Stimulated activated CD8-positive, alpha-beta memory T cell treated with anti-CD3 and anti-CD28 coated beads, Interleukin-12 subunit alpha, Interleukin-12 subunit beta, amount 100 ng/mL, for 1 hour (primary cell): ENCODE measurements at places on chromosomes 16 and 17.

- no peak for DNase-seq
These were observed at the start of gene FMNL1 for GRCh38 chr17:45221081-45222013. Gene FMNL1, plus strand, starts transcription at chr17:45221885. Its CDS starts 240 bp downstream, at chr17:45222125.

- no peak for DNase-seq
These were observed 12.1 kb upstream of the ACSF3 start for GRCh38 chr16:89081556-89081955.

DNA sequence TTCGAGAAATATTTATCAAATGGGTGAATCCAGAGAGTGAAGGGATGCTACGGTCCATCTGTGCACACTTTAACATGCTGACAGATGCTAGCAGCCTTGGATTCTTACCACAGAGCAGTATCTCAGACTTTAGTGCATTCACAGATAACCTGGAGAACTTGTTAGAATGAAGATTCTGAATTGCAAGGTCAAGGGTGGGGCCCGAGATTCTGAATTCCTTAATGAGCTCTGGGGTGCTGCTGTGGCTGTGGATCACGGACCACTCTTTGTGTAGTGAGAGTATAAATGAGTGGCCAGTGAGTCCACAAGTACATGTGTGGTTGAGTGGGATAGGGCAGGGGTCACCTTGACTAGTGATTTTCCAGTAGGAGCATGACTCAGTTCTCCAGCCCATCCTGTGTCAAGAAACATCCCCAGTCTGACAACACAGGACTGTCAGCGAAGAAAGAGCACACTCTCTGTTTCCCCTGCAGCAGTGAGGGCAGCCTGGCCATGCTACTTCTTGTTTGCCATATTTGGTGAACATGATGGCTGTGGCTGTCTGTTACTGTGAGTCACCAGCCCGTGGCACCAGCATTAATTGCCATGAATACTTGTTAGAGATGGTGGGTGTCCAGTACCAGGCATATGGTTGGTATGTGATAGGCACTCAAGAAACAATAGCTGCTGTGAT lies 13.0 kb upstream of the SALL1 start:
- DNase-seq, result no peak

GRCh38 chr17:82983510-82984248 lies 95.7 kb upstream of the METRNL start:
- DNase-seq, result no peak

DNA sequence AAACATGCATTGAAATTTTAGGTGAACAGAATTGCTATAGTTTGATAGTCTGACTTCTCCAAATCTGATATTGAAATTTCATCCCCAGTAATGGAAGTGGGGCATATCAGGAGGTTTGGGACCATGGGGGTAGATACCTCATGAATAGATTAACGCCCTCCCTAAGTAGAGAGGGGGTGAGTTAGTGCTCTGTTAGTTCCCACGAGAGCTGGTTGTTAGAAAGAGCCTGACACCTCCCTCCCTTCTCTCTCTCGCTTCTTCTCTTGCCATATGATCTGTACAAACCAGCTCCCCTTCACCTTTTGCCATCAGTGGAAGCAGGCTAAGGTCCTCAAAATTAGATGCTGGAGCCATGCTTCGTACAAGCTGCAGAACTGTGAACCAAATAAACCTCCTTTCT lies 78.8 kb downstream of the BRIP1 start:
- no peak for DNase-seq

DNA sequence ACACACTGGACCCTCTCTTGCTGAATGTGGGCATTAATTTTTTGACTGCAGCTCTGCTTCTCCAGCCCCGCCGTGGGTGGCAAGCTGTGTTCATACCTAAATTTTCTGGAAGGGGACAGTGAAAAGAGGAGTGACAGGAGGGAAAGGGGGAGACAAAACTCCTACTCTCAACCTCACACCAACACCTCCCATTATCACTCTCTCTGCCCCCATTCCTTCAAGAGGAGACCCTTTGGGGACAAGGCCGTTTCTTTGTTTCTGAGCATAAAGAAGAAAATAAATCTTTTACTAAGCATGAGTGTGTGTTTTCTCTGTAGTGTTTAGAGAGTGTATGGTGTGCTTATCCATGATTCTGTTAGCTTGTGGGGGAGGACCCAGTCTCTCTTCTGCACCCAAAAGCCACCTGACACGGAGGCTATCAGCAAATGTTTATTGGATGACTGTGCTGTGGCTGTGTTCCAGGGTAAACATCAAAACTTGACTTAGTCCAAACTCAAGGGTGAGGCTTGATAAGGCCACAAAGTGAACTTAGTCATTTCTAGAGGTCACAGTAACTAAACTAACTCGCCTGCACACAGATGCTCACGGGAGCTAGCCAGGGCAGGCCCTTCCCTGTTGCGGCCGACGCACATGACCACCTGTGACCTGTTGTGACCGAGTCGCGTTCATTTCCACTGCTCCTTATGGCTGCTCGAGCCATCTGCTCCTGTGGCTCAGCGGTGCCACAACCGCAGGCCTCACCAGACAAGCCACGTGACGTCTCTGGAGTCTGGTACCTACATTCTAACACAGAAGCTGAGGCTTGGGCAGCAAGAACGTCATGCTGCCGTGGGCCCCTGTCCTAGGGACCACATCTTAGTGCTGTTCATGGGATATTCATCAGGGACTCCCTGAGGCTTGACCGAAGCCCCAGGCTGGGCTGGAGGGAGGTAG lies 9.8 kb upstream of the MED11 start:
- no peak for DNase-seq

DNA sequence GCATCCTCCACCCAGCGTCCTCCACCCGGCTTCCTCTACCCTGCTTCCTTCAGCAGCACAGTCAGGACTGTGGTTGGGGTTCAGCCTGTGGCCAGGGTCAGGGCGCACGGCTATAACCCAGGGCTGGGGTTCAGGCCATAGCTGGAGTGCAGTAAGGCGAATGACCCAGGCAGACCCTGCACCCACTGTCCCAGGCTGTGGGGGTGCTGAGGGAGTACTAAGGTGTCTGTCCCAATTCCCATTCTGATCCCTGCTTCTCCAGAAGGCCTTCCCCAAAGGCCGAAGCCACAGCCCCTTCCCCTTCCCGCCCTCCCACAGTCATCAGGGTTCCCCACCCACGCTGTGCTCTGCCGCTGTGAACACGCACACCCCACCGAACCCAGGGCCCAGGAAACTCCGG lies 12.4 kb downstream of the EMC6 start:
- no peak for DNase-seq

GRCh38 chr17:42578282-42578869 lies 847 bp upstream of the PSMC3IP start:
- peak; percentile 51 for DNase-seq

DNA sequence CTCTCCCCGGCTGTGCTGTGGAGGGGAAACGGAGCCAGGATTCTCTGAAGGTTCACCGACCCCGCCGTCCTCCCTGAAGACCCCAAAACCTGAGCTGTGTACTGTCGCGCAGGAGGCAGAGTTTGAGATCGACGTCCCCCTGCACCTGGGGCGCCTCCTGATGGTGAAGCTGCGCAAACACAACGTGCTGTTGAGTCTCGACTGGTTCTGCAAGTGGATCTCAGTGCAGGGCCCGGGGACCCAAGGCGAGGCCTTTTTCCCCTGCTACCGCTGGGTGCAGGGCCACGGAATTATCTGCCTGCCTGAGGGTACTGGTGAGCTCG lies 62.6 kb upstream of the TEKT1 start:
- DNase-seq, result no peak

- DNase-seq, result no peak
These were observed 277.4 kb upstream of the XYLT1 start for GRCh38 chr16:17748044-17748719.

DNA sequence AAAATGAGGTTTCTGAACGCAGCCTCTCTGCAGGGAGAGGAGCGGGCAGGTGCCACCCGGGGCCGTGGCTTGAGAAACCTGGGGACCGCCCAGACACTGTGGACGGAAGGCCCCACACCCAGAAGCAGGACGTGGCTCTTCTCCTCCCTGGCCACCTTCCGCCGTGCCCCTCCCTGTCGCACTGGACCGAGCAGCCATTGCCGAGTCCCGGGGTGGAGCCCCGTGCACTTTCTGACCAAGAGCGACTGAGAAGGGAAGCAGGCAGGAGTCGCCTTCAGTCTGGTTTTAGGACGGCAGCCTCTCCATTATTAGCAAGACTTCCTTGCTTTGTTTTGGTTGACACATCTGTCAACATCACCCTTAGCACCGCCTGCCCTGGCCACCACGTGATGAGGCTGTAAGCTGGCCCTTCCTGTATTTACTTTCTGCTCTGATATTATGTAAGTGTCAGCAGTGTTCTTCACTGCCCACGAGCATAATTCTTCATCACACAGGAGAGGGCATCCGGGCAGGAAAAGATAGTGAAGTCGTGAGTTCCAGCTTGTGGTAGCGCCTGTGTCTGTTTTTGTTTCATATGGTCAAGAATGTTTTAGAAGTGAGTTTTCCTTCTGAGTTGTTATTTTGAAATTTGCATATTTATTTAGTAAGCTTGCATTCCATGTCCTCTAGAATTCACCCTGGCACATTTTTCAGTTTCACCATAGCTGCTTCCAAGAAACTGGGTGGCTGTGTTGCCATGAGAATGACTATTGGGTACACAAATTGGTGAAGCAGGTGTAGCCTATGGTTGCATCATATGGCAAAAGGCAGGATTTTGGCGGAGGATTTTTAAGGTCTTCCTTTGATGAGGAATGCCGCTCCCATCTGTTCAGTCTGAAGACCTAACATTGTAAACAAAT lies 1.0 kb downstream of the HERPUD1 start:
- no peak for DNase-seq

DNA sequence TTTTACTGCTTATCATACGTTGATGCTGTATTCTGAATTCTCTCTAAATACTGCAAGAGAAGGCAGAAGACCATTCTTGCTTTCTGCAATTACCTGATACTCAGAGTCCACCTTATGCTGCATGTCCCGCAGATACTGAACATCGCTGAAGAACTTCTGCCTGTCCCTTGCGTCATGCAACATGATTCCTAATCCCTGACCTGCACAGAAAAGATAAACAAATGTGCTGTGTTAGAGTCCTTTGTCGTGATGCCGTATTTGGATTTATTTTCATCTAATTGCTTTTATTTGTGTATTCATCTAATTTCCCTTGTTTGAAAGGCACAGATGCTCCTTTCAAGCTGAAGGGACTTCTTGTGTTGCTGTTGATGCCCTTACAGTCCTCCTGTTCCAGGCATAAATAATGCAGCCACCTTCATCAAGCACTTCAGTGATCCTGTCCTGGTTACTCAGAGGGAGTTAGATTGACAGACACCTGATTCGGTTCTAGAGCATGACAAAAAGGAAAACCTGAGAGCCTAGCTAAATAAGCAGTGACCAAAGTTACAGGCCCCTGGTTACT lies 6.5 kb downstream of the MARCHF10 start:
- no peak for DNase-seq

DNA sequence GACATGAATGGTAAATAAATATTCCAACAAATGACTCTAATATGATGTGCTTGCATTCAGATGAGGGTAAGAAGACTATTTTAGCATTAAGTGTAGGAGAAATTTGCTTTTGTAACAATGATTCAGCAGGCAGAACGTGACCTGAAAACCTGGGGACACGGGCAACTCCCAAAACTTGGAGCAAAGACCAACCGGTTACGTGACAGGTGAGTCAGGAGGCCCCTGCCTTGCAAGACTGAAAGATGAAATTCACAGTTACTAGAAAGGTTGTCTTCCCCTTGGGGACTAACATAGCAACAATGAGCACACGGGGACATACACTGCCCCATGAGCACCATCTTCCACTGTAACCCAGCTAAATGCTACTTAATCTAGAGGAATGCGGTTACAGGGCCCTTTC lies 33.5 kb upstream of the ERN1 start:
- no peak for DNase-seq

DNA sequence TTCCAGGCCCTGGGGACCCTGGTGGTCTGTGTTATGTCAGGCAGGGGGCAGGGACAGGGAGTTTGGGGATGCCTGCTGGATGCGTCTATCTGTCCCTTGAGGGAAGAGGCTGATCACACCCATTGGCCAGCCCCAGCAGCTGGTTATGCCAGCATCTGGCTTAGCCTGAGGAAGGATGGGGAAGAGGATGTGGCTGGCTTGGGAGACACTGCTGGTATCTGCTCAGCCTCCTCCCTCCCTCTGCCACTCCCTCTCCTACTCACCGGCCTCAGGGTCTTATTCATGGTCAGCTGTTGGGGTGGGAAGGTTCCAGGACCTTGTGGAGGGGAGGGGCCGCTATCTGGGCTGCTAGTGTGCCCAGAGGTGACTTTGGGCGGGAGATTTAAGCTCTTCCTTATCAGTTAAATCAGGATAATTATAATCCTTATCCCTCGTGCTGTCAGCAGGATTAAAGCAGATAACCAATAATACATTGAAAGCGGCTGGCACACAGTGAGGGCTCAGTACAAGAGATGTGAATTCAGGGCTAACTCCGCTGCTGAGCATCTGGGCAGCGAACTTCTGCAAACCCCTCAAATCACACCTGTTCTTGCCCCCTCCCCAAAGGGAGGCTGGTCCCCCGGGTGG lies 36.0 kb upstream of the MLKL start:
- DNase-seq, result no peak

DNA sequence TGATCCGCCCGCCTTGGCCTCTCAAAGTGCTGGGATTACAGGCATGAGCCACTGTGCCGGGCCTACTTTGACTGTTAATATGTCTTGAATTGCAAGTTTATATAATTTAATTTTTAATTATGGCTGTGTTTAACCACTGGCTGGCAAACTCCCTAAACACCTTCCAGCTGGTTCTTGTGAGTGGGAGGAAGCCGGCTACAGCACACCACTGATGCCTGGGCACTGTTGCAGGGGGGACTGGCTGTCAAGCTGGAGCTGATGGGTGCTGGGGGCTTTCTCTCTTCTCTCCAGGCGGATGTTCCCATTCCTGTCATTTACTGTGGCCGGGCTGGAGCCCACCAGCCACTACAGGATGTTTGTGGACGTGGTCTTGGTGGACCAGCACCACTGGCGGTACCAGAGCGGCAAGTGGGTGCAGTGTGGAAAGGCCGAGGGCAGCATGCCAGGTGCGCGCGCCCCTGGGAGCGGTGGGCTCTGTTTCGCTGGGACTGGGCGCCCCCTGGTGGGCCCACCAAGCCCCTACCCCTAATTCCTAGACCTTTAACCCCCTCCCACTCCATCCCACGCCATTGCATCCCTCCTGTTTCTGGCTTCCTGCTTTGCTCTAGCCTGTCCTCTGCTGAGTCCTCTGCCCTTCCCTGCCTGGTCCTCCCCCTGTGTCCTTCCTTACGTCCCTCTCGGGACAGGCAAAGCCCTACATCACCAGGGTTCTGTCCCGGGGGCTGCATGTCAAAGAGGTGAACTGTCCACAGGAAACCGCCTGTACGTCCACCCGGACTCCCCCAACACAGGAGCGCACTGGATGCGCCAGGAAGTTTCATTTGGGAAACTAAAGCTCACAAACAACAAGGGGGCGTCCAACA lies 9.5 kb downstream of the TBX21 start:
- DNase-seq, result no peak

GRCh38 chr16:82037251-82037650 lies 2.2 kb downstream of the HSD17B2 start:
- DNase-seq, result no peak
